ENCODE measurements at places on chromosomes 1 and 21.

- DNase-seq = no peak
Measured at GRCh38 chr21:38938343-38938742, 132.6 kb downstream of the ETS2 start.

GRCh38 chr1:201112173-201112731, at the start of gene CACNA1S:
CACNA1S (minus strand) TSS chr1:201112426; CDS start chr1:201112339, 87 bp downstream.
- no peak for DNase-seq

GRCh38 chr1:245953876-245954660, 553.0 kb downstream of the SMYD3 start:
- DNase-seq = no peak

DNA sequence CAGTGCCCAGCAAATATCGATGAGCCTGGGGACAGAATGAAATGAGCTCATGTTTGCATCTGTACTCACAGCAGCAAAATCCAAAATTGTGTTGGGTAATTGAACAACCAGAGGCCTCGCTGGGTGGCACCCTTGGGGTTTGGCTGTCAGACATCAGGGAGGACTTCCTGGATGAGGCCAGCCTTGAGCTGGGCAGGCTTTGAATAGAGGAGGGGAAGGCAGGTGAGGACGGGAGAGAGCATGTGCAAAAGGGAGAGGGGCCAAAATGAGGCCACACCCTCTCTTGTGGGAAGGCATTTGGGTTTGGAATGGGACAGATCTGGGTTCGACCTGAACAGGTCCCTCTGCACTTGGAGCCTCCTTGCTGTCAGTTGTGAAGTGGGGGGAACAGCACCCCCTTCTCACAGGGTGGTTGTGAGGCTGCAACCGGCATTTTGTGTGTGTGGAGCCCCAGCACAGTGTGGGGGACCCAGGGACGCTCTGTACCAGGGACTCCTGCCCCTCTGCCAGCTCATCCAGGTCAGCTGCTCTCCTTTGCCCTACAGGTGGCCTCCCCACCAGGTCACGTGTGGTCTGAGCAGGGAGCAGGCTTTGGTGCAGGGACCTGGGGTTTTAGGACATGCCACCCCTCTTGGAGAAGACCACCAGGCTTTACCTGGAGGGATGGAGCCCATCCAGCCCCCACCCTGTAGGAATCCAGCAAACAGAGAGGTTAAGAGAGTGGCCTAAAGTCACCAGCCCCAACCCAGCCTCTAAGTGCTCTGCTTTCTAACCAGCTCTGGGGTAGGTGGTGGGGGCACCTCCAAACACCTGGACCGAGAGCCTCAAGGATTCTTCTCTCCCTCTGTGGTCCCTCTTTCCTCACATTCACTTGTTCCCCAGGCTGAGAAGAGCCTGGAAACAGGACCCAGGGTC, 521.8 kb downstream of the PTPRU start:
- no peak for DNase-seq

- no peak for DNase-seq
Measured at GRCh38 chr1:170664093-170664827, at the start of gene PRRX1. PRRX1 (plus strand) TSS chr1:170664131; CDS start chr1:170664219, 88 bp downstream.

GRCh38 chr1:206020393-206021007, 3.2 kb downstream of the CTSE start:
- DNase-seq = no peak

- DNase-seq = no peak
Measured at GRCh38 chr21:28256420-28256831, 736.3 kb downstream of the LTN1 start.
